Aorta (tissue), 5 donors: ENCODE measurements at places on chromosomes 1 and 21. TPM values are rescaled to one million over a fixed set of nuclear protein-coding genes. Genes with fewer than 3 reads are reported as not detected.

DNA sequence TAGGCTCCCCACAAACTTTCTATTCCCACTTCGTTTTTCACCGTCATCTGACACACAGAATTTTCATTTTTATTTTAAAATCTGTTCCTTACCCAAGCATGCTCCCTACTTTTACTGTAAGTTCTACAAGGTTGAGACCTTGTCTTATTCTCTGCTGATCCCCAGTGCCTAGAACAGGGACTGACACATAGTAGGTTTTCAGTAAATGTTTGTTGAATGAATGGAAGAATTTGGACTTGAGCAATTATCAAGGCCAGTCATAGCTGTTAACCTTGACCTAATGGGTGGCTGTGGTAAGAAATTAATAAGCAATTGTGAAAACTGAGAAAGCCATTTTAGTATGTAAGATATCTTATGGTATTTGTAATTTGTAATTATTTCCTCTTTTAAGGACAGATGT, 71.1 kb downstream of the LAMC1 start:
- no peak overlapping the region for H3K4me3 ChIP-seq
- H3K4me1 ChIP-seq: peaks cover 30% of the 10 kb centered on the region
- no peaks in the 10 kb centered on the region for H3K36me3 ChIP-seq
- no peaks in the 10 kb centered on the region for H3K27me3 ChIP-seq
- no peak overlapping the region for H3K27ac ChIP-seq
- DNase-seq: no peak

DNA sequence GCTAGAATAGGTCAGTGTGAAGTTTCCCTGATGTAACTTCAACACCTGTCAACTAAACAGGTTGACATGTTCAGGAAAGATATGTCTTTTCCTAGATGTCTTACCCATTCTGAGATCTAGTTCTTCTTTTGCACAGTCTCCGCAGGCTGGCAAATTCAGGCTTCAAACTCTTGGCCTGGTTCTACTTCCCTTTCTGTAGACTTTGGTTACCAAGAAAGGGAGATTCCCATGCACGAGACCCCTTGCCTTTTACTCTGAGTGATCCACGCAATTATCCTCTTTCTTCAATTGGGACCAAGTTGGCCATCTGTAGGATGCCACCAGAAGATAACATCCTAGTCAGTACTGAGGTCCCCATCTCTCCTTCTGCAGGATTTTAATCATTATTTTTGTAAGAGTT, 2.0 kb downstream of the CFAP45 start:
- H3K27me3 ChIP-seq: no peaks in the 10 kb centered on the region
- no peak overlapping the region for H3K27ac ChIP-seq
- no peaks in the 10 kb centered on the region for H3K4me1 ChIP-seq
- H3K4me3 ChIP-seq: no peak overlapping the region

- H3K36me3 ChIP-seq: no peaks in the 10 kb centered on the region
- no peaks in the 10 kb centered on the region for H3K27me3 ChIP-seq
- no peak overlapping the region for H3K27ac ChIP-seq
- no peak for DNase-seq
- no peaks in the 10 kb centered on the region for H3K4me1 ChIP-seq
Measured at GRCh38 chr21:37828991-37829390, 87.3 kb downstream of the KCNJ6 start.

DNA sequence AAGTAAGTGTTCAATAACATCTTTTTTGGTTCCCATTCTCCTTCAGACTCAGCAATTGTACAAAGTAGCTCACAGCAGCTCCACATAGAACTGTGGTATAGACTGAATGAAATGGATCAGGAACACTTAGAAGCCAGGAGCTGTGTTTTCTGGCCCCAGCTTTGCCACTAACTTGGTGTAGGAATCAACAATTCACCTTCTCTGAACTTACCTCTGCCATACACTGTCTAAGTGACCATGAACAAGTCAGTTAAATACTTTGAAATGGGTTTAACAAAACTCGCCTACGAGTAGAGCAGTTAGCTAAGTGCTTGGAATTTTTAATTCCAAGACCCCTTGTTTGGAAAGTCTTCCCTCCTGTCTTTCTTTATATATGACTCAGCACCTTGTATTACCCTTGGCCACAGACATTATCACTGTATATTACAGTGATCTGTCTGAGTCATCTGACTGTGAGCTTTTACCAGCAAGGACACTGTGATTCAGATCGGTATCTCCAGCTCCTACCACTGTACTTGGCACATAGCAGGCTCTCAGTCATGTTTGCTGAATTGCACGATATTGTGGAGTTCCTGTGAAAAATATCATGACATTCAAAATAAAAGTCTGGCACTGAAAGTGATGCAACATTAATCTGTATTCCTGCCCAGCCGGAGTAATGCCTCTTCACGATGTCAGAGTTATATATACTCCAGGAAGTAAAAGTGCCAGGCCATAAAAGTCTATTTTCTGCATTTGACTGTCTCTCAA, 101.7 kb upstream of the BEND5 start:
- no peaks in the 10 kb centered on the region for H3K4me1 ChIP-seq
- no peak overlapping the region for H3K27ac ChIP-seq
- H3K27me3 ChIP-seq: no peaks in the 10 kb centered on the region
- no peak for DNase-seq
- H3K36me3 ChIP-seq: no peaks in the 10 kb centered on the region

- H3K36me3 ChIP-seq: no peaks in the 10 kb centered on the region
- no peak for DNase-seq
- H3K27me3 ChIP-seq: no peaks in the 10 kb centered on the region
Measured at GRCh38 chr1:98794196-98794886, 132.8 kb downstream of the SNX7 start.

GRCh38 chr1:183234660-183235476, 48.8 kb downstream of the LAMC2 start:
- no peak overlapping the region for H3K27ac ChIP-seq
- peak; percentile 78 for DNase-seq
- H3K4me3 ChIP-seq: peak overlapping the region; percentile 68
- H3K36me3 ChIP-seq: no peaks in the 10 kb centered on the region

DNA sequence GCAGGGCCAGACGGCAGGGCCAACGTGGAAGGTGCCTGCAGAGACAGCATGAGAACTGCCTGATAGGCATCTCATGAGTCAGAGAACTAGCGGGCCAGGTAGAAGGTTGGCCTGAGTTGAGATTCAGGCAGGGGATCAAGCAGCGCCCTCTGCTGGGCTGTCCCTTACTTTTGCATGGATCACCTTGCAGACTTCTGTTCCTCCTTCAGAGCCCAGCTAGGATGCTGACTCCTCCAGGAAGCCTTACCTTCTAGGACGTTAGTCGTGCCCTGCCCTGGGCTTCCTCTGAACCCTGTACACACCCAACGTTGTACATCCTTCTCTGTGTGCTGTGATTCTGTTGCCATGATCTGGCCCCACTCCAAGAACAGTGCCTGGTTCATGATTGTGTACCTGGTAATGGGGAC, 231.3 kb upstream of the VAMP3 start:
- H3K4me3 ChIP-seq: no peak overlapping the region
- H3K36me3 ChIP-seq: no peaks in the 10 kb centered on the region
- no peaks in the 10 kb centered on the region for H3K27me3 ChIP-seq

GNAT2 gene
- not detected for polyA plus RNA-seq

GRCh38 chr1:59429656-59430055, 132.8 kb downstream of the FGGY start:
- no peaks in the 10 kb centered on the region for H3K27me3 ChIP-seq
- DNase-seq: no peak
- H3K4me3 ChIP-seq: no peak overlapping the region
- H3K36me3 ChIP-seq: no peaks in the 10 kb centered on the region

CXADR gene
- not detected for polyA plus RNA-seq

CLSTN1 gene
- 17.0 TPM for polyA plus RNA-seq

DNA sequence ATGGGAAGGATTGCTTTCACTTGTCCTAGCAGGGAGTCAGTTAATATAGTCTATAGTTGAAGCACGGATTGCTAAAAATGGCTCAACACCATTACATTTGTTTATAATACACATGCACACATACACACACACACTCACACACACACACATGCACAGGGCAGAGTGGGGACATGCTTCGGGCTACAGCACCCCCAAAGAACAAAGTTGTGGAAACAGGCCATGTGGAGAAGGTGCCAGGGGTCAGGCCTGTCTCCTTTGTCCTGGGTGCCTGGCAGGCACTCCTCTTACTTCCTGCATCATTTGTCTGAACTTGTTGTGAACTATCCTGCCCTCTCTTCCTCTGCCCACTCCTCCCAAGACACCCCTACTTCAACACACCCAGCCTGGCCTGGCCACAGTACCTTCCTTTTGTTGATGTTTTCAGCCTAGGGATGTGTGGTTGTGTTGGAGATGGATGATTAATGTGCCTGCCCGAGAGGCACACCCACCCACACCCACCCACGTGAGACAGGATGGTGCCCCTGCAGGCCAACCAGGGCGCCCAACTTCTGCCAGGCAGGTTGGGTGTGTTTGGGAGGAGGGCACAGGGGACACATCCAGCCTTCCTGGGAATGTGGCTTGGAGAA, 17.5 kb downstream of the RASSF5 start:
- H3K4me1 ChIP-seq: no peaks in the 10 kb centered on the region
- no peak overlapping the region for H3K27ac ChIP-seq
- DNase-seq: no peak
- H3K36me3 ChIP-seq: no peaks in the 10 kb centered on the region
- no peak overlapping the region for H3K4me3 ChIP-seq

PROK1 gene
- polyA plus RNA-seq: 0.25 TPM

- H3K4me3 ChIP-seq: peak overlapping the region; percentile 5
- H3K27ac ChIP-seq: peak overlapping the region; percentile 0
- no peaks in the 10 kb centered on the region for H3K36me3 ChIP-seq
- H3K27me3 ChIP-seq: no peaks in the 10 kb centered on the region
Measured at GRCh38 chr1:94247138-94248094, 10.0 kb upstream of the ARHGAP29 start.

- H3K36me3 ChIP-seq: peaks cover 2% of the 10 kb centered on the region
- no peak for DNase-seq
- no peak overlapping the region for H3K4me3 ChIP-seq
- no peak overlapping the region for H3K27ac ChIP-seq
- no peaks in the 10 kb centered on the region for H3K27me3 ChIP-seq
- no peaks in the 10 kb centered on the region for H3K4me1 ChIP-seq
Measured at GRCh38 chr1:48756683-48757316, 19.9 kb downstream of the BEND5 start.
